Glomerular endothelial cell (primary cell): ENCODE measurements at places on chromosomes 1 and 21. TPM values are rescaled to one million over a fixed set of nuclear protein-coding genes. Genes with fewer than 3 reads are reported as not detected.
A peak's percentile ranks its signal among the peaks of the same experiment; 100 is the strongest.

Gene DYNLT5
- 7.4 and 15.9 TPM in 2 replicates for total RNA-seq

Gene HSD3B2
- not detected in 2 replicates for total RNA-seq

Gene CD1B
- not detected in 2 replicates for total RNA-seq

Gene TSSK3
- 0.47 TPM in 1 of 2 replicates, not detected in the other for total RNA-seq

Gene TNNI3K
- total RNA-seq: not detected in 2 replicates

Gene RNU1-1
- under 0.01 TPM in 2 replicates for total RNA-seq

Gene PLEKHN1
- total RNA-seq: 1.4 and 2.0 TPM in 2 replicates

Gene ZBTB8B
- total RNA-seq: not detected in 2 replicates

Gene ZNF593OS
- not detected in 2 replicates for total RNA-seq

Gene OVAAL
- total RNA-seq: 0.24 TPM in 1 of 2 replicates, not detected in the other

Gene PTCH2
- total RNA-seq: 0.19 and 0.23 TPM in 2 replicates

GRCh38 chr1:114729782-114730181, 13.2 kb upstream of the NRAS start:
- DNase-seq: no peak

DNA sequence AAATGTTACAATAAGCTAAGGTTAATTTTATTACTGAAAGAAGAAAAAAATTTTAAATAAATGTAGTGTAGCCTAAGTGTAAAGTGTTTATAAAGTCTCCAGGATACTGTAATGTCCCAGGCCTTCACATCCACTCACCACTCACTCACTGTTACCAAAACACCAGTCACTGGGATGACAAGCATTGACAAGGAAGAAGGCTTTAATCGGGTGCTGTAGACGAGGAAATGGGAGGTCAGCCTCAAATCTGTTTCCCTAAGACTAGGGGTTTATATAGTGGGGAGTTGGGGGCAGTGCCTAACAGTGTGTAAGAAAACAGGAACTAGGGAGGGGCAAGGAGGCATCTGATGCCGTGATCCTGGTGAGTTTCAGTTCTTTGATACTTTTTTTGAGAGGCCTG, 69.4 kb downstream of the CHRM3 start:
- no peak for DNase-seq

DNA sequence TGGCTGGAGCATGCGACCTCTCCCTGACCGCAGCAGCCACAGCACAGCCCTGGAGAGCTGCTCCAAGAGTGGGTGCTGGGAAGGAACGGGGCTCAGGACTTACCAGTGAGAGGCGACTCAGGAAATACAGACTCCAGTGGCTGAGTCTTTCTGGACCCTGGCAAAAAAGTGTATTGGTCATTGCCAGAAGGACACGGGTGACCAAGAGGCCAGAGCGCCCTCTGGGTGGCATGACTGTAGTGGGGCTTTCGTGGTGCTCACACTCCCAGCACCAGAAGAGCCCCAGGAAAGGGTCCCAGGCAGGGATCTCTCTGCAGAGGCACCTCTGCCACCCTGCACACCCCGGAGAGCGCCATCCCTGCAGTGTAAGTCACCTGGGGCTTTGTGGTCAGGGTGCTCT, 8.9 kb upstream of the PRDM16 start:
- DNase-seq: no peak

DNA sequence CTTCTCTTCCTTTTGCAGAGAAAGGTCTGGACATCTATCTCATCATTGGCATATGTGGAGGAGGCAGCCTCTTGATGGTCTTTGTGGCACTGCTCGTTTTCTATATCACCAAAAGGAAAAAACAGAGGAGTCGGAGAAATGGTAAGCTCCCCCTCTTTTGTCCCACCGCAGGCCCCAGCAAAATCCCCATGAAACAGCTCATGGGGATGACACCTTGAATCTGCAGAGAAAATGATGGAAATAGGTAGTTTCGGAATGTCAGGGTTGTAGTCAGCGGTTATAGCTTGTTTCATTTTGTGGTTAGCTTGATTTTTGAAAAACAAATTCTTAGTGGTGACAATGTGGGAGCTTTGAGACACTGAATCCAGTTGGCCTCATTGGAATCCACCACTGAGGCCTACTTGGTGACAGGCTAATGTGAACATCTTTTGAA, 10.3 kb downstream of the CD2 start:
- no peak for DNase-seq

DNA sequence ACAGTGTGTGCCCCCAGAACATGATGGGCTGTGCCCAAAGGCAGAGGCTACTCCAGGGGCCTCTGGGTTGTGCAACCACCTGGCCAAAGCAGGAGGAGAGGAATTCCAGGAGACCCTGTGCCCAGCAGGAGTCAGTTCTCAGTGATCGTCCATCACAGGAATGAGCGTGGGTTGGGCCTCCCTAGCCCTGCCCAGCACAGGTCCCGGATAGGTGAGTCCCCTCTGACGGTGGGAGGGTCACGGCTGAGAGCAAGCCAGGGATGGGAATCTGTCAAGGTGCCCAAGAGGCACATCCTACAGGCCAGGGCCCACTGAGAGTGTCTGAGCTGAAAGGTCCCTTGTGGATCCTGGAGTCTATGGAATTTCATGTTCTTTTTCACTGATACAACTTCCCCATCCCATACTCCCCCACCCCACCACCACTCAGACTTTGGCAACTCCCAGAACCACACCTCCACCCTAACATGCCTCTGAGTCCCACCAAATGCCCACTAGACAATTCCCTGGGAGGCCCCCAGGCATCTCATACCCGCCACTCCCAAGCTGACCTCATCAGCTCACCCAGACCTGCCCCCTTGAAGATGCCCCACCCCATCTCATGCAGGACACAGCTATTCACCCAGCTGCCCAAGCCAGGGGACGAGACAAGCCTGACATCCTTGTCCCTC, 3.1 kb downstream of the GJB4 start:
- no peak for DNase-seq

DNA sequence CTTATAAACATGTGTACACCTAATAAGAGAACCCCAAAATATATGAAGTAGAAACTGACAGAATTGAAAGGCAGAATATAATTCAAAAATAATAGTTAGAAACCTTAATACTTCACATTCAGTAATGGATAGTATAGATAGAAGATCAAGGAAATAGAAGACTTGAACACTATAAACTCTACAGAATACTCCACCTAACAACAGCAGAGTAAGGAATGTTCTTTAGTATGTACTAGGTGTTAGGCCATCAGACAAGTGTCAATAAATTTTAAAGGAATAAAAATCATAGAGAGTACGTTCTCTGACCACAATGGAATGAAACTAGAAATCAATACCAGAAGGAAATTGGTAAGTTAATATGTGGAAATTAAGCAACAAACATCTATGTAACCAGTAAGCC, 16.6 kb downstream of the ZNF644 start:
- no peak for DNase-seq

- DNase-seq: no peak
Observed at GRCh38 chr1:212651977-212652376, 43.4 kb downstream of the ATF3 start.

- DNase-seq: no peak
Observed at GRCh38 chr1:68173283-68173935, 58.9 kb downstream of the WLS start.

GRCh38 chr1:87795615-87796337, 467.1 kb downstream of the LMO4 start:
- no peak for DNase-seq

- DNase-seq: no peak
Observed at GRCh38 chr1:212291505-212292134, 6.4 kb downstream of the PPP2R5A start.

- DNase-seq: peak; percentile 9
Observed at GRCh38 chr1:86419277-86419903, 4.6 kb upstream of the CLCA2 start.

DNA sequence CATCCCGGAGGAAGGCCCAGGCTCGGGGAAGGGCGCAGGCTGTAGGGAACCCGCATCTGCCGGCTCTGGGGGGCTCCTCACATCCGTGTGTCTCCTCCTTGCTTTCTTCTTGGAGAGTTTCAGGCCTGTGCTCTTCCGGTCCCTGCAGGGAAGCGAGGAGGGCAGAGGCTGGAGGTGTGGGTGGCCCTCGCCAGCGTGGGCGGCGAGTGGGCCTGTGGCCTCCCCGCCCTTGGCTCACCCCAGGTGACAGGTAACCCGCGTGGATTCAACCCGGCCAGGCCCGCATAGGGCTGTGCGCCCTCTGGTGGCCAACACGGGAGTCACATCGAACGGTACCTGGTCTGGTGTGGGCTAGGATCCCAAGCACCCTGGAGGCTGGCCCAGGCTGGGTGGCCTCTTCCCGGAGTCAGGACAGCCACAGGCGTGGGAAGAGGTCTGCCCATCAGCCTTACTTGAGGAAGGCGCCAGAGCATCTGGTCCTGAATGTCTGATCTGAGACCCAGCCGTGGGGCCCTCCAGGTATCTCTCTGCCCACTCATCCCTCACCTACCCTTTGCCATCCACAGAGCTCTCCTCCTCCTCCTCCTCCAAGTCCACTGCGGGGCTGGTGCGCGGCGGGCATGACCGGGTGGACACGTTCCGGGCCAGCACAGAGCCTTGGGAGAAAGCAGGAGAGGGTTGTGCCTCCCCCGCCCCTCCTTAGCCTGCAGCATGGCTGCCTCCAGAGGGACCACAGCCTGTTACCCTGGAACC, 9.6 kb upstream of the TNFRSF25 start:
- no peak for DNase-seq

DNA sequence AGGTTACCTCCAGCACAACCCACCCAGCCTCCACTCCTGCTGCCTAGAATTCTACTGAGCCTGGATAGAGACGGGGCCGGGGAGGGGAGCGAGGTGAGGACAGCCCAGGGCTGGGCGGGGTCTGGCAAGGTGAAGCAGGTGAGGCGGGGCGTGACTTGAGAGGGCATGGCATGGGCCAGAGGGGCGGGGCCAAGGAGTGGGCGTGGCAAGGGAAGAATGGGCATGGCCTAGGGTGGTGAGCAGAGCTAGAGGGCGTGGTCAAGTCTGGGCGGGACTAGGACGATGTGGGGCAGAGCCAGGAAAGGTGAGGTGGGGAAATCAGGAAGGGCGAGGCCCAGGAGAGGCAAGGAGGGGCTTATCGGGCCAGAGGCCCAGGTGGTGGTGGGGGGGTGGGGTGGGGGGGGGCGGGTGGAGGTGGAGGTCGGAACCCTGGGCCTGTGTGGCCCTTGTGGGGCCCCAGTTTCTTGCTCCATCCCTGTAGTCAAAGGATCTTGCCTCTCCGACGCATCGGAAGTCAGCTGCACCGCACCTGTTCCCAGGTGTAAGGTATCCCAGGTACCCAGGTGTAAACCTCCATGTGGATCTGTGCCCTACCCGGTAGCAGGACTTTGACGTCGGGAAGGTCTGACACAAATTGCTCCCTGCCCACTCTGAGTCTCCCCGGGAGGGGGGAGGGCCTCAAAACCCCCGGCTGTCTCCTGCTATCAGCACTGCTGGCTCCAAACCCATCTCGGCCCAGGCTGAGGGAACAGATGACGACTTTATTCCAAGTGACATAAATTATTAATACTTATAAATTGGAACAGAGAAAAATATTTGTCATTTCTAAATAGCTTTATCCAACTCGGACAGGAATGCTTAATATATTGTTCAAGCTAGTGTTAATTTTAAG, 32.9 kb upstream of the UTS2 start:
- no peak for DNase-seq

GRCh38 chr1:201020721-201021629, 2.5 kb downstream of the KIF21B start:
- no peak for DNase-seq

DNA sequence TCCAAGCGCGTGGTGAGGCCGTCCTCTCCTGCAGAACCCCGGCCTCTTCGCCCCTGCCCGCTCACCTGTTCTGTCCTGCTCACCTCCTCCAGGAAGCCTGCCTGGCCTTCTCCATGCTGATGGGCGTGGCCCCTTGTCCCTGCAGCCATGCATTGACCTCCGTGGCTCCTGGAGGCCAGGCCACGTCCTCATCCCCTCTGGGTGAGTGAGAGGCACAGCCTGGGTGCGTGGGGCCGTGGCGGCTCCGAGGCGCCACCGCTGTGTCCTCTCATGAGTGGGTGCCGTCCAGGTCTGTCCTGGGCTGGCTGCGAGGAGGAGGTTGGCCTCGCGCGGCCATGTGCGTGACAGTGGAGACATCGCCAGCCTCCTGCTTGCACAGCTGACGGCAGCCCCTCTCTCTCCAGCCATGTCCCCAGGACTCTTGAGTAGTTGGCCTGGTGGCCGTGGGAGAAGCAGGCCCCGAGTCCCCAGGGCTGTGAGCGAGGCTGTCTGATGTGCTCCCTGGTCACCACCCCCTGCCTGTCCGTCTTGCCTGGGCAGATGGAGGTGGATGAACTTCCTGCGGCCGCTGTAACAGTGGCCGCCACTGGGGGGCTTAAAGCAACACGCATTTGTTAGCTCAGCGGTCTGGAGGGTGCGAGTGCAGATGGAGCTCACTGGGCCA, 58.1 kb downstream of the PRKCZ start:
- no peak for DNase-seq

- DNase-seq: no peak
Observed at GRCh38 chr1:68791800-68792199, 294.9 kb upstream of the DEPDC1 start.

DNA sequence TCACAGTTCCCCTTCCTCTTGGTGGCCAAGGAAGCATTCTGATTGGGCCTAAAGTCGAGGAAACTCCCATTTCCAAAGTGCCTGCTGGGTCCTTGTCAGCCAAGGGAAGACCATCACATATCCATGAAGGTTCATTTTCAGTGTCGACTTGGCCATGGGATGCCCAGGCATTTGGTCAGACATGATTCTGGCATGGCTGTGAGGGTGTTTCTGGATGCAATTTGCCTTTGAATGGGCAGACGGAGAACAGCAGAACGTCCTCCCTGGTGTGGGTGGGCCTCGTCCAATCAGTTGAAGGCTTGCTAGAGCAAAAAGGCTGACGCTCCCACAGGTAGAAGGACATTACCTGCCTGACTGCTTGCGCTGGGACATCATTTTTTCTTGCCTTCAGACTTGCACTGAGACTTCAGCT, 48.3 kb upstream of the LBR start:
- no peak for DNase-seq

GRCh38 chr1:14180738-14181137, 417.7 kb upstream of the KAZN start:
- DNase-seq: no peak

GRCh38 chr1:115313182-115313581, 24.9 kb downstream of the NGF start:
- no peak for DNase-seq

DNA sequence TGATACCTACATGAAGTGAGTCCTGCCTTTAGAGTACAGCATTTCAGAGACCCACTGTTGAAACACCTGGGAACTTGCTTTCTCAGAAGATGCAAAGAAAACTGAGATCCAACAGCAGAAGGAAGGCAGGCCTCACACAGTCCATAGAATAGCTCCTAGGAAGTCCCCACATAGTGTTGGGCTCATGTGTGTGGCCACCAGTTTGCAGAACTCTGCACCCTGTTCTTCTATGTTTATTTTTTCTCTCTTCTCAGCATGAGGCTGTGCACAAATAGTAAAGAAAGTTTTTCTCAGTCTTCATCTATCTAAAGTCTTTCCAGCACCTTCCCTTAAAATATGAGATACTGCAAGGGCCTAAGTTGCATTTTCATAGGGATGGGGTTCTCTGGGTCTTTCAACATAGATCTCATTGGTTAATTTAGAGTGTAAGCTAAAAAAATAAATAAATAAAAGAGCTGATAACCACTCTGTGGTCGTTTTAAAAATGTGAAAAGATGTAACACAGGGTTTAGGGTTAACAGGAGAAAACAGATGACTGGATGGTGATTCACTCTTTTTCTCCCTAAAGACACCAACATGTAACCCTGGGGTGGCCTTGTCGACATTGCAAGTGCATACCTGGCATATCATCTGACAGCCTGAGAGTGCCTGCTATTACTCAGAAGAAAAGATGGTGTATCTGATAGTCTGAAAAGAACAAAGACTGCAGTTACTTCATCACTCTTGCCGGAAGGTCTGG, 94.6 kb downstream of the ZC3H11B start:
- DNase-seq: no peak

GRCh38 chr1:161981735-161982506, 41.7 kb downstream of the OLFML2B start:
- no peak for DNase-seq

GRCh38 chr1:181816608-181817007, 244.9 kb downstream of the ZNF648 start:
- DNase-seq: no peak
